Renal cortical epithelial cell (primary cell): ENCODE measurements at places on chromosomes 7 and 10. TPM values are rescaled to one million over a fixed set of nuclear protein-coding genes. Genes with fewer than 3 reads are reported as not detected.

GRCh38 chr7:23404546-23405239 is 65.6 kb downstream of the IGF2BP3 start:
- DNase-seq: no peak

DNA sequence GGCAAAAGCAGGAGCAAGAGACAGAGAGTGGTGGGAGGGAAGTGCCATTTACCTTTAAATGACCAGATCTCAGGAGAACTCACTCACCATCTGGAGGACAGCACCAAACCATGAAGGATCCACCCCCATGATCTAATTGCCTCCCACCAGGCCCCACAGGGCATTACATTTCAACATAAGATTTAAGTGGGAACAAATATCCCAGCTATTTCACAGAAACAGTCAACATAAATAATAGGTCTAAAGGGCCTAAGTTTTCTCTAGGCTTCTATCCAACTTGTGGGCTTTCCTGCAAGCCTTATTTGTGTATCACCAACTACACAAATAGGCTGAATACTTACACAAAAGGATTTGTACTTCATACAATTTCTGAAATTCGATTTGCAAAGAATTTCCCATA is 196.8 kb upstream of the POT1 start:
- no peak for DNase-seq

DNA sequence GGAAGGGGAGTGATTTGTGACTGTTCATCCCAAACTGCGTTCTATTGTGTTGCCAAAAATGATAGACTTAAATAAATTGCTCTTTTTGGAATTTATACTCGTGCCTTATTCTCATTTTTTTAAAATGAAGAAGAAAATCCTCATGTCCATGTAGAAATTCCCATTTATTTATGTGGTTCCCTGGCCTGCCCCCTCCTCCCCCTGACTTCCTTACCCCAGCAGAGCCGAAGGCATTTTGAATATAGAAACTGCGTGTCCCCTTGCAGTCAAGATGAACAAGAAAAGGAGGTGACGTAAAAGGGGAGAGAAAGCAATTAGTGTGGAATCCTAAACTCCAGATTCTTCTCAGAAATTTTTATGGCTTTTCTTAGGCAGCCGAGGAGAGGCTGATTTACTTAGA is 126.1 kb downstream of the FAM204A start:
- DNase-seq: no peak

DNA sequence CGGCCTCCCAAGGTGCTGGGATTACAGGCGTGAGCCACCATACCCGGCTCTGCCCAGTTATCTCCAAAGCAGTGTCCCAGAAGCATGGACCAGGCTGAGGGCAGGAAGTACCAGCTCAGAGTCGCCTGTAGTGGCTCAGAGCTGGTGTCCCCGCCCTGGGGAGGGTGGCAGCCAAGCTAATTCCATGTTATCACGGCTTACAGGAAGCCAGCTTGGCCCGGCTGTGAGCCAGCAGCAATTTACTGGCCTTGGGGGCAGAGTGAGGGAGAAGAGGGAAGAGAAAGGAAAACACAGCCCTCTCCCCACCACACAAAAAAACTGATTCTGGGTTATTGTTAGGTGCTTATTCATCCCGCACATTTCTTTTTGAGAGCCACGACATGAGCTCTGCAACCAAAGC is 88.1 kb downstream of the HIP1 start:
- DNase-seq: no peak

CCDC3 gene
- total RNA-seq: under 0.01 TPM in 1 of 2 replicates, not detected in the other

FGFR2 gene
- 4.7 and 50.3 TPM in 2 replicates for total RNA-seq

LRGUK gene
- 0.17 and 0.94 TPM in 2 replicates for total RNA-seq

GGCT gene
- total RNA-seq: 18.0 and 40.6 TPM in 2 replicates
